ENCODE measurements at places on chromosomes 7 and 10. TPM values are rescaled to one million over a fixed set of nuclear protein-coding genes. Genes with fewer than 3 reads are reported as not detected.

The AGBL3 gene
- total RNA-seq = 21.6 TPM

The WDR86 gene
- 9.6 TPM for total RNA-seq

DNA sequence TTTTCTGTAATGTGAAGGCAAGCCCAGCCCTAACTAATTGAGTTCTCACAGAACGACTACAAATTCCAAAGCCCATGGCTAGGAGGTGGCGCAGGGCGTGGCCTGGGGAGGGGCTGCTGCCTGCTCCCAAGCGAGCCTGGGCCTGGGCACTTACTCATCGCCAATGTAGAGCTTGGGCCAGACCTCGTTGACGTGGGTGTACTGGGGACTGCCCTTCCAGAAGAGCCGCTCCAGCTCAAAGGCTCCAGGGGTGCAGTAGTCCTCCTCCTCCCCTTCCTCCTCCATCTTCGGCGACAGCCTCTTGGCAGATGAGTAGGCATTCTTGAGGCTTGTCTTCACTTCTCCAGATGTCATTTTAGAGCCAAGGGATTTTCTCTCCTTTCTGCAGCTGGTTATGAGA, 53.3 kb upstream of the SAMD8 start:
- DNase-seq = no peak

GRCh38 chr10:69721690-69722310, 79.9 kb upstream of the COL13A1 start:
- no peak for DNase-seq

The ADAM12 gene
- 6.1 TPM for total RNA-seq

The AGAP5 gene
- 25.5 TPM for total RNA-seq

DNA sequence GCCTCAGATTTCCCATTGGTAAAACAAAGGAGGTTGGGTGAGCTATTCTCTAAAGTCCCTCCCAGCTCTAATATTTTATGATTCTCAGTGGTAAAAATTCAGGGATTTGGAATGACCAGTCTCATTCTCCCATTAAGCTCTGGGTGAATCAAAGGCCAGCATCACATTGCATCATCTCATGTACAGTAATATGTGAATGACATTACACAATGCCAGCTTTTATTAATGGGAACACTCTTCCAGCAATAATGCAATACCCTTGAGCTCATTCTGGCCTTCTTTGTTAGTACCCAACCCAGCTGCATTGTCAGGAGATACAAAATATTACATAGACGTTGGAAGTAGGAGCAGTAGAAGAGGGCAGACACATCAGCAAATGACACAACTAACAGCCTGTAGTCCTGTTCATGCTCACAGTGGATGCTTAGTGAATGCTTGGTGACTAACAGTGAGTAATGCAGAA, 100.0 kb upstream of the EGR2 start:
- DNase-seq = no peak

GRCh38 chr7:1569016-1569415, 816 bp downstream of the PSMG3 start:
- no peak for DNase-seq

DNA sequence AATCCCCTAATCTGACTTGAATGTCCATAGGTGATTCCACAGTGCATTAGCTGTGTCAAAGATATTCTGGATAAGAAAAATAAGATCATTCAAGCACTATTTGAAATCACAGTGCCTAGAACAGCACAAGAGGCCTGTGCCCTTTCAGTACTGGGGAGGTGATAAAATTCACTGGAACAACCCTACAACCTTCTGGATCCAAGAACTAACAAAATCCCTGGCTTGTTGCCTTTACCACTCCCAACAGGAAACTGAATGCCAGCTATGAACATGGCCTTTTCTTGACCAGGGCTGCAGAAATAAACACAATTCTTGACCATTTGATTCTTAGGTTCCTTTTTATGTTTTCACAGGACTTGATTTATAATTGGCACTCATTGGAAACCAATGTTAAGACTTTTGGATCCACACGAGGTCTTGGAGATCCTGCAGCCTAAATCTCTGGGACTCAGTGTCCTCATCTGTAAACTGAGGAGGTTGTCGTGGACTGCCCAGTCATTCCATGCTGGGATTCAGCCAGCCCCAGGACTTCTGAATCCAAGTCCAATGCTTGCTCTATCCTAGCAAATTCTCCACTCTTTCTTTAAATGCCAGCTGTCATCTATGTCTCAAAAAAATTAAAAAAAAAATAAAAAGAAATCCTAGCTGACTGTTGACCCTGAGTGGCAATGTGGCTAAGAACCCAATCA, 624.7 kb downstream of the KCNMA1 start:
- no peak for DNase-seq

GRCh38 chr7:29764227-29764626, 42.1 kb upstream of the WIPF3 start:
- DNase-seq = peak; percentile 33

- no peak for DNase-seq
Observed at GRCh38 chr7:42381161-42381560, 144.2 kb upstream of the GLI3 start.

DNA sequence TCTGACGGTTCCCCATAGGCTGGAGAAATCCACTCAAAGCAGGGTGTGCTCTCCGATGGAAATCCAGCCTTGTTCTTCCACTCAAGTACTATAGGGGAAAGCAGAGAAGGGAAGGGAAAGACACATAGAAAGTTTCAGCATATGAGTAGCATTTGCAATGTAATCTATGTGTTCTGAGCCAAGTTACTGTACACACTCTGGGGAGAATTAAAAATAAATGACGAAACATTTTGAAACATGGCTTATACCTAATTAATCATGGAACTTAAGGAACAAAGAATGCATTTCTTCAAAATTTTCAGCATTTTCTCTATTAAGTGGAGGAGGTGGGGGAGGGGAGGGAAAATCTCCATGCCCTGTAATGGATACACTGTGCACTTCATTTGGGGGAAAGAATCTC, 198.1 kb upstream of the HABP2 start:
- no peak for DNase-seq

The AZGP1 gene
- 81.2 TPM for total RNA-seq

GRCh38 chr10:21327289-21327993, 198.0 kb downstream of the SKIDA1 start:
- no peak for DNase-seq

- peak; percentile 66 for DNase-seq
Observed at GRCh38 chr10:16809074-16809718, 8.0 kb downstream of the RSU1 start.

The NANOS1 gene
- 2.5 TPM for total RNA-seq

- DNase-seq = no peak
Observed at GRCh38 chr10:21726601-21727225, 192.7 kb downstream of the MLLT10 start.

DNA sequence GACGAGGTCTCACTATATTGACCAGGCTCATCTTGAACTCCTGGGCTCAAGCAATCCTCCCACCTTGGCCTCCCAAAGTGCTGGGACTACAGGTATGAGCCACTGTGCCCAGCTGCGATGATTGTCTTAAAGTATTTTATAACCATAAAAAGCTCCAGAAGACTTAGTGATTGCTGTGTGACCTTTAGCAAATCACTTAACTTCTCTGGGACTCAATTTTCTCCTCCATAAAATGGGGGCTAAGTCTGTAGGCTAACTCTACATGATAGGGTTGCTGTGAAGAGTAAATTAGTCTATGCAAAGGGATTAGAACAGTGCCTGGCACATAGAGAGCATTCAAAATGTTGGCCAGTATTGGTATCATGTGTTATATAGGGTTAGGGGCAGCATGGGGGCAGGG, 42.8 kb downstream of the PPIF start:
- no peak for DNase-seq

The SPDYE8 gene
- total RNA-seq = 1.4 TPM

DNA sequence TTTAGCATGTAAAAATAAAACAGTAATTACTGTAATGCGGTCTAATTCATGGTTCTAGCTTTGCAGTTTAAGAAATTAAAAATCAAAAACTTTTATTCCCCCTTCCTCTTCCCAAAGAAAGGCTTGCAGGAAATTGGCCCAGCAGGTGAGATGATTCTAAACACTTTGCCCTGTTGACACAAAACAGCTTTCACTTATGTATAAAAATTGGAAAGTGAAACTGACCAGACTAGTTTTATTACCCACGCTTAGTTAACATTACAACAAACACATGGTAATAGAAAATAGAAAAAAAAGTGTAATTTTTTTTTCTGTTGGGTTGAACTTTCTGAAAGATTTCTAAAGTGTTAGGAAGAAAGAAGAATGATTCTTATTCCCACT, 1.2 kb upstream of the CCDC6 start:
- no peak for DNase-seq

- DNase-seq = no peak
Observed at GRCh38 chr10:12319076-12319475, 30.3 kb upstream of the CAMK1D start.

DNA sequence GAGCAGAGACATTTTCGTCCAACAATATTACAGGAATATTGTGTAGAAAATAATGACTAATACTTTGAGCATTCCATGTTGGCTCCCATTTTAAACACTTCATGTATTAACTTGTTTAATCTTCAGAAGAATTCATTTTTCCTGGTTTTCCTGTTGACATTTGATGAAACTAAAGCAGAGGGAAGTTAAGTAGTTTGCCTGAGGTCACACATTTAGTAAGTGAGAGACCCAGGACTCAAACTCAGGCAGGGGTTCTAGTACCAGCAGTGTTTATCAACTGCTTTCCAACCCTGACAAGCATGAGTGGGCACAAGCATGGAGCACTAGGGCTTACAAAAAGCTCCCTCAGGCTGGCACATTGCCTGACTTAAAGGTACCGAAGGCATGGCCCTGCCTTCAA, 719.1 kb downstream of the AUTS2 start:
- no peak for DNase-seq

GRCh38 chr7:108108131-108108530, 22.0 kb downstream of the LAMB4 start:
- no peak for DNase-seq

GRCh38 chr7:116395141-116395791, 104.3 kb upstream of the CAV2 start:
- no peak for DNase-seq

The ELMO1 gene
- 36.5 TPM for total RNA-seq

The ZNF398 gene
- total RNA-seq = 25.3 TPM

The EBF3 gene
- 7.6 TPM for total RNA-seq

DNA sequence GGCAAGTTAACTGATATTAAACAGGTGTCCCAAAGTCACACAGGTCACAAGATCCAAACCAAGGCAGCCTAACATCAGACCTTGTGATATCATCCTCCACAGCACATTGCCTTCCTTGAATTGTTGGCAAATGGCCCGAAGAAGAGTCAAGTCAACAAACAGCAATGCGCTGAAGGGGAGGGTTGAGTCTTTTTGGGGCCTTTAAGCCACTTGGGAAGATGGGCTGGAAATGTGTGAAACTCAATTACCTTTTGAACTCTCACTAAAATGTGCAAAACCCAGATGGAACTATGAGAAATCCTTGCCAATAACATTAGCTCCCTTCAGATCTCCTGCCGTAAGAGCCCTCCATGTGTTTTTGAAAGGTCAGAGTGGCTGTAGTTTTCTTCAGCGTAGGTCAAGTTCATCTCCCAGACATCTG, 47.9 kb upstream of the STK17A start:
- no peak for DNase-seq

GRCh38 chr7:115368998-115369397, 447.1 kb downstream of the MDFIC start:
- DNase-seq = no peak

DNA sequence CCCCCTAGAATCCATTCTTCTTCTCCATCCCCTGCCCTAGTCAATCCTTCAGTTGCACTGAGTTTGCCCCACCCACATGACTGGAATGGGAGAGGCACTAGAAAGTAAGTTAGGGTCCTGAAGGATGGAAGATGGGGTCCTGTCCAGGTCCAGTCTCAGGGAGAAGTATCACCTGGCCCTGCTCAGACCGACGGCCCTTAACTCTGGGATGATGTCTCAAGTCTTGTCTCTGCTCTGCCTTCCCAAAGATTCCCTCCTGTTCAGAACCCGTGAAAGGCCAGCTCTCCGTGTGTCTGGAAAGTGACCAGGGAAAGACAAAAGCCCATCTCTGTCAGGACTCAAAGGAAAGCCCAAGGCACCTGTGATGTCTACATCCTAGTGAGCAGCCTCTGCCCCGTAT, 88.8 kb downstream of the OAT start:
- DNase-seq = no peak
